ENCODE measurements at places on chromosomes 5 and 9.
A peak's percentile ranks its signal among the peaks of the same experiment; 100 is the strongest.

DNA sequence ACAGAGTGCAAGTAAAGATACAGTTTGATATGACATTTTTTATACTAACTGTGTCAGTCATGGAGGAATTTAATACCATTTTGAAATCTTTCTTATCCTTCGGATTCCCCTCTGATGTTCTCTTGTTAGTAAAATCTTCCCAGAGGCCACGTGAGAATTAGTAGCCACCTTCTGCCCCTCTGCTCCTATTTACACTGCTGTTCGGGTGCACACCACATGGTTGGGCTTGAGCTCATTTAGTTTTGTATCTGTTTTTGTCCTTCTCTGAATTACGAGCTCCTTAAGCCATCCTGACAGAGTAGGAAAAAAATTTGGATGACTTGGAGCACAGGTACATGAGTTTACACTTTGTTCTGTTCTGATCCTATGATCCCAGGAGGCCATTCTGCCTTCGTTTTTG is 109.7 kb downstream of the SV2C start:
- DNase-seq = no peak

- no peak for DNase-seq
Measured at GRCh38 chr9:109496841-109497225, 1.3 kb downstream of the PTPN3 start.

DNA sequence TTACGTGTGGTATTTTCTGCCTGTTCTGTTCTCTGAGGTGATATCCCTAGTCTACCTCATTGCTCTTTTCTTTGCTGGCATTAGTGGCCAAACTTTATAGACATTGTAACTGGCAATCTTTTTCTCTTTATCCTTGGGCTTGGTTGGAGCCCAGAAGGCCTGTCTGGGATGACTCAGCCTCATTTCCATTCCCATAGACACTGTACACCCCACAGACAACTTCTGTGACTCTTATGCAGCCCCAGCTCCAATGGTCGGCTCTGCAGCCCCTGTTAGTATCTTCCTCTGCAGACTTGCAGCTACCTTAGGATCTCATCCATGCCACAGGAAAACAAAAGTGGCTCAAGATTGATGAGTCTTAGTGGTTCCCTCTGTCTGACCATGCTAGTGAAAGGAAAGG is 79.8 kb downstream of the CFAP95 start:
- no peak for DNase-seq

GRCh38 chr5:31161781-31162181 is 31.7 kb upstream of the CDH6 start:
- DNase-seq = no peak

- no peak for DNase-seq
Measured at GRCh38 chr5:74028406-74028805, 402.4 kb downstream of the ARHGEF28 start.

- no peak for DNase-seq
Measured at GRCh38 chr9:121182989-121183388, 18.7 kb downstream of the RAB14 start.

DNA sequence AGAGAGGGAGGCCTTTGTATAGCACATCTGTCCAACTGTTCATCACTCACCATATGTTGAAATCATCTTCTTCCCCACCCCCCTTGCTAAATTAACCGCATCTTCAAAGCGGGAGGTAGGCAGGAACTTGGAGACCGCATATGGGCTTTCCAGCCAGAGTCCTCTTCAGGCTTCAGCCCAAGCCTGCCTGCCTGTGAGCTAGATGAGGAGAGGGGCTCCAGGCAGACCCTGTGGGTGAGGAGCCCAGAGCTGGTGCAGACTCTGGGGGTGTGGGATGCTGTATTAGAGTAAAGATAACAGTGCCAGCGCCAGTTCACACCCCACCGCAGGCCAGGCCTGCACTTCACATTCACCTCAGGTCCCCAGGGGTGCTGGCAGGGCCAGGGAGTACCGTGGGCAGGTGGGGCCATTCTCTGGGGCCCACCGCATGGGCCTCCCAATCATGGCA is 16.2 kb downstream of the PRRC2B start:
- DNase-seq = no peak

- no peak for DNase-seq
Measured at GRCh38 chr9:134624137-134624591, 17.4 kb upstream of the COL5A1 start.

DNA sequence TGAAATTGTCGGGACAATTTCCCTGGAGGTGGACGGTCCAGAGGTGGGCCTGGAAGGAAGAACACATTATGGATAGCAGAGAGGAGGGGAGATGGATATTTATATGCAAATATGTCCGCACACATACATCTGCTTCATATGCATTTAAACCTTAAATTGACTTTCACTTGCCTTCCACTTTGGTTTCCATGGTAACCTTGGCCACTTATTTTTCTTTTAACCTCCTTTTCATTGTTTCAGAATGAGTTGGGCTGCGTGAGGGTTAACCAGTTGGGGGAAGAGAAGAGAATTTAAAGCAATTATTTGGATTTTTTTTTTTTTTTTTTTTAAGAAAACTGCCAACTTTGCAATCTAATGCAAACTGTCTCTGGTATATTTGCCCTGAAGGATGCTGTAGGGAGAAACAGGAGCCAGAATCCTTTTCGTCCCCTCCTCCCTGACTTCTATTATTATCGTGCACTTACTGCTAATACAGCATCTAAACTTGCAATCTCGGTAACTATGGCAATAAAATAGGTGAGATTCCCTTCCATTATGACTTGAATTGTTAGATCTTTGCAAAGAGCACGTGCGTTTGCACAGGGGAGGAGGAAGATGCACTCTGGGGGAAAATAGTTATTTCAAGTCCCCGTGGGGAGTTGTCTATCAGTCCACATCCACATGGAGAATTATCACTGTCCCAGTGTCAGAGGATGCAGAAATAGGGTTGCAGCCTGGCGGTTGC is 35.6 kb downstream of the TLR4 start:
- DNase-seq = no peak

- DNase-seq = no peak
Measured at GRCh38 chr9:109771796-109772531, 8.0 kb upstream of the PALM2AKAP2 start.

DNA sequence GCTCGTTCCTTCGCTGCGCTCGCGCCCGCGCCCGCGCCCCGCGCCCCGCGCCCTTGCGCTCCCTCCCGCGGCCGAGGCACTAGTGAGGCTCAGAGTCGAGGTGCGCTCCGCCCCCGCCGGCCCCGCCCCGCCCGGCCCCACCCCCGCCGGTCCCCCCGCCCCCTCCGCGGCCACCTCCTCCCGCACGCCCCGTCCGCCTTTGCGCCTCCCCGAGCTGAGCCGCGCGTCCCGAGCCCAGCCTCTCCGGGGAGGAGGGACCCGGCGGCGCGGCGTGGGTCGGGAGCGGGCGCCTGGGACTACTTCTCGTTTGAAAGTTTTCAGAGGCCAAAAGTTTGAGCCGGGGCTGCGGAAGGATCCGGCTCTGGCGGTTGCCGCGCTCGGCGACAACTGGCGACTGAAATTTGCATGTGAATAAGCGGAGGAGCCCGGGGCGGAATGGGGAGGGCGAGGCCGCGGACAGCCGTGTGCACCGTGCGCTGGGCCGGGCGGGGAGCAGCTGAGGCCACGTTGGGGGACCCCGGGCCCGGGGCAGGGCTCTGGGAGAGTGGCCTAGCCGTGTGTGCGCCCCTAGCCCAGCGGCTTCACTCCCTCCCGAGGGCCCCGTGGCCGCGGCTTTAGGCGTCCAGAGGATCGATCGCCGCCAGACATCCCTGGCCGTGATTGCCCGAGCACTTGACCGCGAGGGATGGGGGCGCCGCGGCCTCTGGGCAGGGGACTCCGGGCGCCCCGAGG is at the start of gene NOTCH1:
NOTCH1 (minus strand) TSS at position 84 of the 732 bp plus-strand sequence. CDS start 262 bp downstream, outside the sequence.
- DNase-seq = peak; percentile 79

GRCh38 chr9:1098551-1098950 is 48.4 kb downstream of the DMRT2 start:
- no peak for DNase-seq

GRCh38 chr5:160651692-160652645 is 200.0 kb downstream of the ATP10B start:
- no peak for DNase-seq

GRCh38 chr5:55437859-55438206 is 96.9 kb downstream of the PLPP1 start:
- no peak for DNase-seq

DNA sequence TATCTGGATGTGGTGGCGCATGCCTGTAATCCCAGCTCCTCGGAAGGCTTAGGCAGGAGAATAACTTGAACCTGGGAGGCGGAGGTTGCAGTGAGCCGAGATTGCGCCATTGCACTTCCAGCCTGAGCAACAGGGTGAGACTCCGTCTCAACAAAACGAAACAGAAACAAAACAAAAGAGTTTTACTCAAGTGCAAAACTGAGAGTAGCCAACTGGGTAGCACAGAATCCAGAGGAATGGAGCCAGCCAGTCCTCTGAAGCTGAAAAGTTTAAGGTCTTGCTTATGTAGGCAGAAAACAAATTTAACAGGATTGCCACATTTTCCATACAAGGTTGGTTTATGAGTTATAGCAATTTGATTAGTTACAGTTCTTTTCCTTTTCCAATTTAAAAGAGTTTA is 32.0 kb downstream of the SPIN1 start:
- no peak for DNase-seq

GRCh38 chr9:96020792-96021550 is 145.5 kb downstream of the ERCC6L2 start:
- peak; percentile 48 for DNase-seq

DNA sequence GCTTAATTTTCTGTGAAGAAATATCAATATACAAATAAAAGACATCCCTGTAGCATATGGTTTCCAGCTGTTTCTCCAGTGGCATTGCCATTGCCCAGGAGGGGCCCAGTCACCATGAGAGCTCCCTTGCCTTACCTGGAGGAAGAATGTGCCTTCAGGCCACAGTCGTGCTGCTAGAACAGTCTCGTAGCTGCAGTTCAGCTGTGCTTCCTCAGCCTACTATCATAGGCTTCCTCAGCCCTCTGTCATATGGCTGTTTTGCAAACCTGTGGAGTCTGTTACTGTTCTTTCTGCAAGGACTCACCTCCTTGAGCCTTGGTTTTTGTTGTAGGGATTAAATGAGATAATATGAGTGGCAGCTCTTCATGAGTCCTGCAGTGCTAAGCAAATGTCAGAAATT is 67.6 kb downstream of the RCL1 start:
- no peak for DNase-seq

DNA sequence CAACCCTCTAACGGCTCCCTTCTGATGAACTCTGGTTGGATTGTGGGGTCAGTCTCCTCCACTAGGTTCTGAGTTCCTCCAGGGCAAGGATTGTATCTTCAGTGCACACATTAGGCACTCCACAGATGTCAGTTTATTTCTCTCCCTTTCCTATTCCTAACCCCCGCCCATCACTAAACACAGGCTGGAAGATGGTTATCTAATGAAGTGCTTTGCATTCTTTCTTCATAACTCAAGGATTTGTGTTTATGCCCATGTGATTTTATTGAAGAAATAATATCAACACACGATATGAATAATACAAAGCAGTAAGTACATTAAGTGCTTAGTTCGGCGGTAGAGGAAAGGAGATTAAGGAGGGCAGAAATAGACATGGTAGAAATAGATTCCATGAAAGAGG is 4.4 kb upstream of the CREBRF start:
- no peak for DNase-seq

DNA sequence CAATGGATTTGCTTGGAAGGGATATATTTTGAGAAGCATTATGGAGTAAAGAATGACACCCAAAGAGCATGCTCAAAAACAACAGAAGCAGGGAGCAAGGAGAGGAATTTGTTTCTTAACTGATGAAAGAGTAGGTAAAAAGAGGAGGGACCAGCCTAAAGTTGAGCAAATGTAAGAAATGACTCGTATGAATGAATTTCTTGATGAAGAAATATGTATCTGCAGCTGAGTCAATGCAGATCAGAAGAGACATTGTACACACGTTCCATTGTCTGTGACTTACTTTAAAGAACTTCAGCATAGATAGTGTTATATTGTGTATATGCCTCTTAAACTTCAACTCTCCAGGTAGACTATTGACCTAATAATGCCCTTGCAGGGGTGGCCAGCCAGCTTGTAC is 112.7 kb upstream of the NREP start:
- DNase-seq = no peak
